ENCODE measurements at places on chromosomes 7 and 10.

GRCh38 chr7:5396999-5397663 is 26.5 kb downstream of the TNRC18 start:
- no peak for DNase-seq

DNA sequence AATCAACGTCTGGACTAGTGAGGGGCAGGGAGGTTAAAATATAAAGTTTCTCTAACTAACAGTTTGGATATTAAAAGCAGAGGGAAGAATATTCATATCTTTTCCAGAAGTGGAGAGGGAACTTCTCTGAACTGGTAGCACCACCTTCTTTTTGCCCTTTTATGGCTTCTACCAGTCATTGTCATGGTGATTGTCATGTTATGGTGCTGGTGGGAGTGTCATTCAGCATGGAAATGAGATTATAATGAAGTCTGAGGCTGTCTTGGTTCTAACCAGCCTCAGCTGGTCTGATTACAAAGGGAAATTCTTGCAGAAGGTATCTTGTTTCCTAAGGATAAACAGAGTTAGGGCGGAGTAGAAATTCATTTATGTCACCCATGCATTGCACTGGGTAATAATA is 523.8 kb downstream of the ZWINT start:
- no peak for DNase-seq

- DNase-seq, result no peak
Measured at GRCh38 chr10:14585287-14586193, 189.2 kb downstream of the FAM107B start.

GRCh38 chr7:111982133-111982532 is 224.1 kb downstream of the DOCK4 start:
- no peak for DNase-seq

DNA sequence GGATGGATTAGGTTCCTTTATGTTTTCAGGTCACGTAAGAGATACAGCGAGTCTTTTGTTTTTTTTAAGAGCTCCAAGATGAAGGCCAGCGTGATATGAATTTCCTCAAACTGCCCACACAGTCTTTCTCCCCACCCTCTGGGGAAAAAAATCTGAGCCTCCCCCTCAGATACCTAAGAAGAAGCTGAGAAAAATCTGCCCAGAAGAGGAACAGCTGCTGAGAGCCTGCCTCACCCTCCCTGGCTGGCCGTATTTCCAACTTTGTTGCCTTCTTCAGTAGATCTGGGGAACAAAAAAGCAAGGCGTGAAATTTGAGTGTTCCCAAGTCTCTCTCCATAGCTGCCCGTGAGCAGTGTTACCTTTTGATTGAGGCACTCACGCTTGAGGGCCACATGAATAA is 208.1 kb downstream of the KIAA1217 start:
- no peak for DNase-seq

DNA sequence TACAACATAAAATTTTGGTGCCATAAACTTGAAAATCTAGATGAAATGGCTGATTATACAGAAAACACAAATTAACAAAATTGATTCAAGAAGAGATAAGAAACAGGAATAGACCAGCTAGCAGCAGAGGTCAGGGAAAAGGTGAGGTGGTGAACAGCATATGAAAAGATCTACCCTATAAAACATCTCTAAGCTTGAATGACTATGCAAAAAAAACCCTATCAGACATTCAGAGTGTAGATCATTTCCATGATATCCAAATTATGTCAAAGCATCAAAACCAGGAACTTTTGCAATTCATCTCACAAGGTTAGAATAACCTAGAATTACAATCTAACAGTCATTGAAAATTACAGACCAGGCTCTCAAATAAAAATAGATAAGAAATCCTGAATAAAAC is 14.6 kb upstream of the BPGM start:
- DNase-seq, result no peak

DNA sequence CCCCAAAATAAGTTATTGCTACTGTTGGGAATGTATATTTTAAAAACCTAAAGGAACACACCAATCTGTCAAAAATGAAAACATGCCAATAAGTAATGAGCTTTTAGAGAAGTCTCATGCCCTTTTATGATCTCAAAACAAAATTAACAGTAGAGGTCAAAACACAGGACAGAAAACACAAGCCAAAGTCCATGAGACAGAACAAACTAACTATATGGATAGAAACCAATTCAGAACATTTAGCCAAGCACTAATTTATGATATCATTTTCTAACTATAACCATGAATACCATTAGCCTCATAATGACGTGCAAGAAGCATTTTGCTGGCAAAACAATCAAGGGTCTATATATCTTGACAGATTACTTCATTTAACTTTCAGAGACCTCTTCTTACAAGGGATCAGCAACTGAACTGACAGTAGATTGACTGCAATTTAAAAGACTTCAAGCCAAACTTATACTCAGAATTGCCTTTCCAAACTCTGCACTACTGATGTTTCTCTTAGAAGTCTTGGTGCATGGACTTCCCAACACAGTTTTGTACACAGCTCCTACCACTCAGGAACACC is 200.9 kb downstream of the DOCK4 start:
- DNase-seq, result no peak

DNA sequence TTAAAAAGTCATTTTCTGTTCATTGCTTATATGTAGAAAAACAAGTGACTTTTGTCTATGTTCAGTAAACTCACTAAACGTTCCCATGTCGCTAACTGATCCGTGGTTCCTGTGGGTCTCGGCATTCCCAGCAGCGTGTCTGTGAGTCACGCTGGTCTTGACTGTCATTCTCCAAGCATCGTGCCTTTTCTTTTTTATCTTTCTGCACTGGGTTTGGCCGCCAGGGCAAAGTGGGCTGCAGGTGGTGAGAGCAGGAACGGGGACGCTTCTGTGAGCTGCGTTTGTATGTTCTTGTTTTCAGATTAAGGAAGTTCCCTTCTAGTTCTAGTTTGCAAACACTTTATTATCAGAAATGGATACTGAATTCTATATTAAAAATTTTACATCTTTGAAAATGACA is 6.8 kb upstream of the SCART1 start:
- no peak for DNase-seq

DNA sequence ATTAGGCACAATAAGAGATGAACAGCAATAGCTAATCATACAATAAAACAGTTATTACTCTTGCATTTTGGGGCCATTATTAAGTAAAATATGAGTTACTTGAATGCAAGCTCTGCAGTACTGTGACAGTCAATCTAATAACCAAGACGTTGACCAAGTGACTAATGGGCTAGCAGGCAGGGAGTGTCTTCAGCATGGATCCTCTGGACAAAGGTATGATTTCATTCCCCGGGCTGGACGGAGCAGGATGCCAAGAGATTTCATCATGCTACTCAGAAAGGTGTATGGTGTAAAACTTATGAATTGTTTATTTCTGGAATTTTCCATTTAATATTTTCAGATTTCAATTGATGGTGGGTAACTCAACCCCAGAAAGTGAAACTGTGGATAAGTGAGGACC is 80.9 kb downstream of the SHH start:
- DNase-seq, result no peak

- no peak for DNase-seq
Measured at GRCh38 chr10:110686949-110687348, 42.8 kb downstream of the RBM20 start.

DNA sequence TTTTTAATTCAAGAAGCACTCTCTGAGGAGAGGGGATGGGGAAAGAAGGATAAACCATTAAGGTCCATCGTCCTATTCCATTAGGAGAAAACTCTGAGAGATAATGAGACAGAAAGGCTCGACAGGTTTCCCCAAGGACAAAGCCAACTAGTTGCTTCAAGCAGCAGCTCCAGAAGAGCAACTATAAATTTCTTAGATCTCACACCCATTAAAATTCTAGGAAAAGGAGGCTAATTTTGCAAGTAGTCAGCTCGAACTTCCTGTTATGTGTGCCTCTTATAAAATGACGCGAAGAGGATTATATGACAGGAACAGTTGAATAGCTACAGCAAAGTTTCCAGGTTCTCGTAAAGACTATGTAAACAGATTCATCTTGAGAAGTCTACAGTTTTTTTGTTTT is 52.0 kb upstream of the ST8SIA6 start:
- DNase-seq, result no peak

- DNase-seq, result no peak
Measured at GRCh38 chr10:72087969-72088888, at the start of gene SPOCK2. Gene SPOCK2 (minus strand): TSS chr10:72088551. CDS start chr10:72088328, 223 bp downstream.

DNA sequence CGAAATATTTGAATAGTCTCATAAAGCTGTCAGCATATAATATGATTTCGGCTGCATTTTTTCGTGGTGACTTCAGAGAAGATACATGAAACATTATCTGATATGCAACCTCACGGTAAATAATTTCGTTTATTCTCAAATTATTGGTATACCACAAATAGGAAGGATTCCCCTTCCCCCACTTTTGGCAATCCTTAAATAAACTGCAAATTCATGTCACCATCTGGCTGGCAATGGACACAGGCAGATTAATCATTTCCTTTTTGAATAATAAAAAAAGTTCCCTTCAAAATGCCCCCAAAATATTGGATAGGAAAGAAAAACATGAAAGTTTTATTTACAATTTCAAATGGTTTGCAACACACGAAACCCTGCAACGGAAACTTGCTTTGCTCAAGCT is 234.5 kb upstream of the MEOX2 start:
- no peak for DNase-seq

- no peak for DNase-seq
Measured at GRCh38 chr10:70674560-70675495, 2.5 kb downstream of the ADAMTS14 start.

DNA sequence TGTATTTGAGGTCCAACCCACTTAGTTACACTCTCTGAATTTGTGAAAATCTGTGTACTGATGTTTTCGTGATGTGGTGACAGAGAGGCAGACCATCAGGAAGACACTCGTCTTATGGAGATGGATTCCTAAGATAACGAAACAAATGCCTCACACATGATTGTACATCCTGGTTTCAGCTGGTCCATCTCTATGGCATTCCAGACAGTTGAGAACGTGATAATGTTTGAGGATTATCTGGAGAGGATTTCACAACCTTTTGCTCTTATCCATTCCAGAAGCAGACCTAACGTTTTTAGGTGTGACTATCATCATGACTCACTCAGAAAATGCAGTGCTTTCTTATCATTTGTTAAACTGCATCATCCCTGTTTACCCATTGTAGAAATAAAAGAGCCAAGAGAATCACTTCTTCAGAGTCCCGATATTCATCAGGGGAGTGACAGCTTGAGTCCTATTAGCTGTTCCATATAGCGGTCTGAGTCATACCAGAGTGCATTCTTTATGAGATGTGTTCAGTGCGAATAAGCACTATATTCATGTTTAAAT is 74.5 kb downstream of the BMPER start:
- DNase-seq, result no peak

Measured in ecto neural progenitor cell (in vitro differentiated cells).